ENCODE measurements at places on chromosomes 4 and X.

GRCh38 chr4:173432430-173432829 is 33.5 kb upstream of the SCRG1 start:
- no peaks in the 10 kb centered on the region for H3K27me3 ChIP-seq
- DNase-seq = no peak
- H3K4me1 ChIP-seq = no peaks in the 10 kb centered on the region
- no peaks in the 10 kb centered on the region for H3K36me3 ChIP-seq
- no peak overlapping the region for H3K4me3 ChIP-seq

- DNase-seq = no peak
- peaks cover 53% of the 10 kb centered on the region for H3K4me1 ChIP-seq
- H3K36me3 ChIP-seq = no peaks in the 10 kb centered on the region
- H3K4me3 ChIP-seq = no peak overlapping the region
Measured at GRCh38 chr4:2795893-2796848, 3.3 kb downstream of the SH3BP2 start.

- H3K27ac ChIP-seq = peak overlapping the region; percentile 96
- no peaks in the 10 kb centered on the region for H3K4me1 ChIP-seq
- no peaks in the 10 kb centered on the region for H3K36me3 ChIP-seq
- peak overlapping the region; percentile 99 for H3K4me3 ChIP-seq
- DNase-seq = no peak
Measured at GRCh38 chr4:105145903-105146275, 787 bp upstream of the TET2 start.

- H3K4me1 ChIP-seq = no peaks in the 10 kb centered on the region
- no peak for DNase-seq
- peaks cover 14% of the 10 kb centered on the region for H3K36me3 ChIP-seq
- H3K27me3 ChIP-seq = no peaks in the 10 kb centered on the region
- no peak overlapping the region for H3K4me3 ChIP-seq
- no peak overlapping the region for H3K27ac ChIP-seq
Measured at GRCh38 chr4:105451346-105451745, 22.5 kb downstream of the PPA2 start.

DNA sequence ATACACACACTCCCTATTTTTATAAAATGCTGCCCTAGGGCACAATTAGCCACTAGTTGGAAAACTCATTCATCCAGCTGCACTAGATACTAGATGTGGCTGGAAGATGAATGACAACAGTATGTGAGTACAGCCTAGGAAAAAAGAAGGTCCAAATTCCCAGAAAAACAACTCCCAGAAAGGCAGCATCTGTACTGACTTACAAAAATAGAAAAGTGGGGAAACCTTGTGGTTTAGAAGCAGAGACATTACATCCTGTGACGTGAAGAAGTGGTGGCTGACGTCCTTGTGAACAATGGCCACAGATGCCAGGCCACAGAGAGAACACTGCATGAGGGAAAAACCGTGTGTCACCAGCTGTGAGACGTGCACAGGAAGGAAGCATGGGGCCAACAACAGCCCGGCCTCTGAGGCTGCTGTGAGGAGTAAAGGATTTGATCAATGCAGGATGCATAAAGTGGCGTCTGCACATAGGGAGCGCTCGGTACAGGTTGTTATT is 81.2 kb downstream of the SPRY1 start:
- H3K4me3 ChIP-seq = no peak overlapping the region
- no peaks in the 10 kb centered on the region for H3K27me3 ChIP-seq

DNA sequence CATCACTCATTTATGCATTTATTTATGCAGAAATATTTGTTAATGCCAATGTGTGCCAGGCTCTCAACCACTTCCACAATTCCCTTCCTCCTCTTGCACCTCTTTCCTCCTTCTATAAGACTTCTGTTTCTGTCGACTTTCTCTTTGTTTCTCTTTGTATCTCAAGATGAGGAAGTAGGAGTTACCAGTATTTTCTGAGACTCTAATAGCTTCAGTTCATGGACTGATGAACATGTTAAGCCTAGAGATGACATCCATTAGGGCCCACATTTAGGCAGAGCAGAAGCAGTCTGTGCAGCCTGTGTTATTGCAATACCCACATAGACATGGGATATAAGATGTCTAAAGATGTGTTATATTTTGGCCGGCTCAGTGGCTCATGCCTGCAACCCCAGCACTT is 241.8 kb upstream of the SMIM31 start:
- H3K27me3 ChIP-seq = no peaks in the 10 kb centered on the region
- DNase-seq = no peak
- H3K4me1 ChIP-seq = no peaks in the 10 kb centered on the region
- H3K36me3 ChIP-seq = no peaks in the 10 kb centered on the region
- H3K4me3 ChIP-seq = no peak overlapping the region
- H3K27ac ChIP-seq = no peak overlapping the region

DNA sequence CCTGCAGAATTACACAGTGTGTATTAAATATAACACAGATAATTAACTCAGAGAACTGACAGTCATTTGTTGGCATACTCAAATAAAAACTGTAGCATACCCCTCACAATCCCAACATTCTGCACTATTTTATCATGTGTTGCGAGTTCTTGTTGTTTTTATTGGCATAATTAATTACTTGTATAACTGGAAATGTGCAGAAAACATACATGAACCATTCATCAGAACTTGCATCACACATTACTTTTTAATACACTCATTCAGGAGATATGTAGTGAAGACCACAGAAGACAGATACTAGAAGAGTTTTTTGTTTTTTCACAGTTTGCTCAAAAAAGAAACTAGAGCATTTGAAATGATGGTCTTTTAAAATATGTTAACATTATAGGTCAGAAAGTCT is 74.6 kb upstream of the NEIL3 start:
- DNase-seq = no peak
- H3K36me3 ChIP-seq = no peaks in the 10 kb centered on the region
- H3K4me3 ChIP-seq = no peak overlapping the region
- no peaks in the 10 kb centered on the region for H3K27me3 ChIP-seq
- H3K4me1 ChIP-seq = no peaks in the 10 kb centered on the region

DNA sequence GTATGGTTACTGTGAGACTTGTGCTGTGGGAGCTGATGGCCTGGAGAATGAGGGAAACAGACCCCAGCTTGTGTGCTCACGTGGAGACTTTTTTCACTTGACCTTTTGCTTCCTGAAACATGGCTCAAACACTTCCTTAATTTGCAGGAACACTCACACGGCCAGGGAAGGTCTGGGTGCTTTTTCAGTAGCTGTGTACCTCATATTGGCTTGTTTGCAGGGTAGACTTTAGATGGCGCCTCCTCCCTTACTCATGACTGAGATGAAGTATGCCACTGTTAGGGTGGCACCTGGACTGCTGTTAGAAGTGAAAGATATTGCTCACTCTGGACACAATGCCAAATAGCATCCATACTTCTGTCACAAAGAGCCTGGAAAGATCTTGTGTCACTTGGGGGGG is 75.7 kb upstream of the WDR1 start:
- no peak overlapping the region for H3K4me3 ChIP-seq
- H3K4me1 ChIP-seq = no peaks in the 10 kb centered on the region
- no peak for DNase-seq
- H3K27me3 ChIP-seq = no peaks in the 10 kb centered on the region

Data from GM12878 (cell line).